ENCODE measurements at places on chromosomes 6 and 20.

DNA sequence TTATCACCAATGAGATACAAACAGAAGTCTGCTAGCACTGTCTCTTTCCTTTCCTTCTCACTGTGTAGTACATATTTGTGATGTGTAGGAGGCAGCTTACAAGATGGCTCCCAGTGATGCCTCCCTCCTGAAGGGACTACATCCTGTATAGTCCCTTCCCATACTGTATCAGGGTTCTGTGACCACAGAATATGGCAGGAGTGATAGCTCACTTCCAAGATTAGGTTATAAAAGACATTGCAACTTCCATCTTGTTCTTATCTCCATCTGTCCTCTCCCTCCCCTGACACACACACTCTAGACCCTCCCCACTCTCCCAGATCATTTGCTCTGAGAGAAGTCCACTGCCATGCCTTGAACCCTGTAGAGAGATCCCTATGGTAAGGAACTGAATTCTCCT, 38.0 kb downstream of the SESN1 start:
- DNase-seq = no peak

DNA sequence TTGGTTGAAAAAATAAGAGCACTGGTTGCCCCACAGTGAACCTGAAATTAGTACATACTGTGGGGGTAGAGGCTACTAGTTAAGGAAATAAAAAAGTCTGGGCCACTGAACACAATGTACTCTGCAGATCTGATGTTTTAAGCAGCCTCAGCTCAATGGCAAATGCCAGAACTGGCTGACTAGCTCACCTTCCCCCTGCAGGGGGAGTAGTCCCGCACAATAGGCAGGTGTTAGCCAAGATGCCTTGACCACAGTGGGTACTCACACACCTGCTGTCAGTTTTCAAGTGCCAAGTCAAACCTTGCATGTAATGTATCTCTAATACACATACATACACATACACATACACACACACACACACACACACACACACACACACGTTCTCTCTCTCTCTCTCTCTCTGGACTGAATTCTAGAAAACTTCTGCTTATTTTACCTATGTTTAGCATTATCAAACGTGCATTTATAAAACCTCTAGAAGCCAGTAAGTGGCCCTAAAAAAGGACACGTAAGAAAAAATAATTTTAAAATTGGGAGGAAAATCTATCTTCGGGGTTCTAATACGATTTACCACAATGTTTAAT, 36.1 kb downstream of the GMDS start:
- DNase-seq = peak; percentile 10

GRCh38 chr6:20227350-20227749, 15.1 kb upstream of the MBOAT1 start:
- DNase-seq = no peak

DNA sequence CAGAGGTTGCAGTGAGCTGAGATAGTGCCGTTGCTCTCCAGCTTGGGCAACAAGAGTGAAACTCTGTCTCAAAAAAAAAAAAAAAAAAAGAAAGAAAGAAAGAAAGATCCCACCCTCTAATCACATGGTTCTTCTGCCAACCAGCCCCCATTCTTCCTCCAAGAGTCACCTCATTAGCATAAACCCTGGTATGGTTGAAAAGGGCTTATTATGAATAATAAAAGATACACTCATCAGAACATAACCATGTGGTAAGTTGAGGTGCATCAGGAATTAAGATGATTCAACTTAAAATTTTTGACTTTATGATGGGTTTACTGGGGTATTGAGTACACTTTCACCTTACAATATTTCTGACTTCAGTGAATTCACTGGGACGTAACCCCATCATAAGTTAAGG, 793 bp upstream of the TRIM40 start:
- no peak for DNase-seq

DNA sequence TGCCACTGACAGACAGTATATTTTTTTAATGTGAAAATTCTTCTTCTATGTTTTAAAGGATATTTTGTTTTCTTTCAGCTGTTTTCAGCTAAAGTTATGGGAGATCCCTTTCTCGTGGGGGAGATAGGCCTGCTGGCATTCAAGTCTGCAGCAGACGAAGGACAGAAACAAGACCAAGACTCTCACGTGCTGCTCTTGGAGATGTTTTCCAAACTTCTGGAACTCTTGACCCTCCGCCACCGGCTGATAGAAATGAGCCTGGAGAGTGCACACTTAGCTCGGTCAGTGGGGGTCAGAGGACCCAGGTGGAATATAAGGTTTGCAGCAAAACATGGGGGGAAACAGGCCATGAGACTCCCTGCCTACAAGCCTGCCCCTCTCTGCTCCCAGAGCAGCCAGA, 120.5 kb downstream of the CD164 start:
- no peak for DNase-seq

DNA sequence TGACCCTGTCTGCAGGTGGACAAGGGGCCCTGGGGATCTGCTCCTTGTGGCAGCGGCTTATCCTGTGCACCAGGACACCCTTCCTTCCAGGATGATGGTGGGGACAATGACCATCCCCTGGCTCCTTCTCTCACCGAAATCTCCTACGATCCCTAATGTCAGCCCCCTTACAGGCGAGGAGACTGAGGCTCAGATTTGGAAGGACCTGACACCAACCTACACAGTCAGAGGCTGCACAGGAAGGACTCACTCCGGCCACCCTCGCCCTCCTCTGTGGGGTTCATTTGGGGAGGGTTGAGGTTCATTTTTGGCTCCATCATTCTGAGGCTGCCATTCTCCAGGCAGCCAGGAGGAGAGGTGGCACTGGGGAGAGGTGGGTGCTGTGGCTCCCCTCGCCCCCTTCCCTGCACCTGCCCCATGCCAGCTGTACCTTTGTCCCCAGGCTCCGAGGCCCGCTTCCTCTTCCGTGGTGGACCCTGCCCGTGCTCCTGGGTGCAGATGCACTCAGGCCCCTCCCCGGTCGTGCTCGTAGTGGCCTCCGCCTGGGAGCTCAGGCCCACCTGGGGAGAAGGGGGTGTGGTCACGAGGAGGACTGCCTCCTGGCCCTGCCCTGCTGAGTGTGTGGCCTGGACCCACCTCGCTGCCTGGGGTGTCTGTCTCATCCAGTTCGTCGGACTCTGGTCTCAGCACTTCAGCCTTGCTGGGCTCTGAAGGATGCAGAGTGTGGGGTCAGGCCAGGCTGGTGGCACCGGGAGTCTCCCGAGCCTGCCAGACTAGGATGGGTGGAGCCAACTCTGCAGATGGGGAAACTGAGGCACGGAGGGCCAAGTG, 5.3 kb upstream of the CABLES2 start:
- no peak for DNase-seq

DNA sequence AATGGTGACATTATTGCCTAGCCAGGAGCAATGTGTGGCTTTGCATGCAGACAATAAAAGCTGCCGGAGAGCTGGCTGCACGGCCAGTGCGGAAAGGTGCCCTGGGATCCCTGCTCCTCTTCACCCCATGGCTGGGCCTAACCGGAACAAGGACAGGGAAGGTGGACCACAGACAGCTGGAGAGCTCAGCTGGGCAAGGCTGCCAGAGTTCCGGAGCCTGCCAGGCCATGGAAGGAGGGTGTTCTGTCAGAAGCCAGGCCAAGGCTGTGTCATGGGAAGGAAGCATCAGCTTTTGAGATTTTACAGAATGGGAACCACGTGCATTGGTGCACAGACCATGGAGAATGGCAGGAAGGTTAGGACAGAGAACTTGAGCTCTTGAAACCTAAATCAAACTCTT, 25.0 kb downstream of the MAP1LC3A start:
- DNase-seq = no peak

GRCh38 chr6:27871924-27872638, 40.1 kb downstream of the OR2B2 start:
- DNase-seq = peak; percentile 78

DNA sequence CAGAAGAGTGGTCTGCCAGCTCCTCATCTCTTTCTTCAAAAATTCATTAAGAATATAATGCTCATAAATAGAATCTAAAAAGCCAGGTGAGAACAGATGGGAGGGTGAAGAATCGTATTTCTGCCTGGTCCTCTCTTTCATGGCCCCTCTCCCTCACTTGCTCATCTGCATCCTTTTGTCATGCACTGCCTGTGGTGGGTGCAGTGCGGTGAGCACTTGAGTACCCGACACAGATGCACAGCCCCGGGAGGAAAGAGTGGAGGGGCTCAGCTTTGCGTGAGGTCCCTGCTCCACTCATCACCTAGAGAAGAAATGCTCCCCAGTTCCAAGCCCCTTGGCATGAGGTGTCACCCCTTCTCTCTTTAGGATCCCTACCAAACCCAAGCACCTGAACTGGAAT, 58.1 kb upstream of the GLP1R start:
- DNase-seq = no peak

GRCh38 chr6:114068771-114069170, 97.8 kb upstream of the HDAC2 start:
- no peak for DNase-seq

DNA sequence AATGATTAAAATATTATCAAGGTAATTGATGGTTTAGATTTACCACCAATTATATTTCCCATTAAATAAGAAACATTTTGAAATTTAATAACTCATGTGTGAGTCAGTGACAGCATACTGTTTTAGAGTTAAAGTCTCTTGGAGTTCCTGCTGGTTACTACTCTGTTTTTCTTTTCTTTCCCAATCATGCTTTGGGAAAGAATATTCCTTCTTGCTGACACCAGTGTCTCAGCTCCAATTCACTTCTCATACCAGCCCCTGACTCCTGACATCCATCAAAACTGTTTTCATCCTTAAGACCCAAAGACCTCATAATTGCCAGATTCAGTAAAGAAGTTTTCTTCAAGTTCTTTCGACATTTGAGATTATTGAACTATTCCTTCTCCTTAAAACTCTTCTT, 50.3 kb downstream of the AIG1 start:
- DNase-seq = no peak

GRCh38 chr6:135616655-135617054, 119.1 kb upstream of the AHI1 start:
- DNase-seq = no peak

DNA sequence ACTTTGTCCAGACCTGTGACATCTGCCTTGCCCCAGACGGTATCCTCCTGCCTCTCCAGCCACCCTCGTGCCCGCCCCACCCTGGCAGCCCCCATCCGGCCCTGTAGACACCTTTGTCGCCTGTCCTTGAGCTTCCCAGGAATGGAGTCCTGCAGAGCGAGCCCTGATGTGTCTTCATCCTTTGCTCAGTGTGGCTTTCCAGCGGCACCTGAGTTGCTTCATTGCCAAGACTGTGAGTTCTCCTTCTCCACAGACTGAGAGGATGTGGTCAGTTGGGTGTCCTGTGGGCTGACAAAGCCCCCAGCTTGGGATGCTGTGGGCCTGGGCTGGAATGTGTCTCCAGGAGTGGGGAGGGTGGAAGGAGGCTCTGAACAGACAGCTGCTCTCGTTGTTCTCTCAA, 1.7 kb upstream of the CST4 start:
- no peak for DNase-seq

DNA sequence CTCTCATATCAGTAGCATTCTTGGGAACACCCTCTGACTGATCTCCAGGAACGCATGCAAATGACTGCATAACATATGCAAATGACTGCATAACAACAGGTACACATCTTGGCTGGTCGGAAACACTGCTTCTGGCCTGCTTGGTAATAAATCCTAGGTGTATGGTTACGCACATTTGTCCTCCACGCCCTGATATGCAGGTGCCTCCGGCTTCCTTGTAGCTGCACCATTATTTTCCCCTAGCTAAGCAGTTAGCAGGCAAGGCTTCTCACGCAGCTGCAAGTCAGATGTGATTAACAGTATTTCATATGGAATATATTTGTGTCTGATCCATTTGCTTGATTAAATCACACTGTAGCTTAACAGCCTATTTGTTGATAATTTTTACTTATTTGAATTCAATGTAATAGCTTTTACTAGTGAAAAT, 5.9 kb downstream of the RPS6KA2 start:
- no peak for DNase-seq

DNA sequence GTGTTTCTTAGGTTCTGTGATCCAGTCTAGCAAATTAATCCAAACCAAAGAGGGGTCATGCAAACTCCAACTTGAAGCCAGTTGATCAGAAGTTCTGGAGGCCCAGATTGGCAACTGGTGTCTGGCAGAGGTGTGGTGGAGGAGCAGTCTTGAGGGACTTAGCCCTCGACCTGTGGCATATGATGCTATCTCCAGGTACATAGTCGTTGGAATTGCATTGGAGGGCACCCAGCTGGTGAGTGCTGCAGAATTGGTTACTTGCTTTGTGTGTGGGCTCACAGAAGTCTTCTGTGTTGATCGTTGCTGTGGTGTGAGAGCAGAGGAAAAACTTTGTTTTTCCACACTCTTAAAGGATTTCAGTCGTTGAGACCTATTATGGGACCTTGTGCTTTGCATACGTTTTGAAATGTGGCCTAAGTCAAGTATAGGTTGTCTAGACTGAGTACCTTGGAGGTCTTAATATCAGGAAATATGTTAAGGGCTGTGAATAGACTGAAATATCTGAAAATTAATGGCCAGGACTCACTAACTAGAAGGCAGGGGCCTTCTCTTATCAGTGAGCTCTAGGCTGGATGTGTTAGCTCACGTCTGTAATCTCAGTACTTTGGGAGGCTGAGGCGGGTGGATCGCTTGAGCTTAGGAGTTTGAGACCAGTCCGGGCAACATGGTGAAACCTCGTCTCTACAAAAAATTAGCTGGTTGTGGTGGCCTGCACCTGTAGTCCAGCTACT, 7.8 kb downstream of the PANK2 start:
- DNase-seq = no peak

GRCh38 chr6:23633996-23634395, 492.0 kb upstream of the NRSN1 start:
- DNase-seq = peak; percentile 79

GRCh38 chr20:38863024-38863851, 57.7 kb downstream of the PPP1R16B start:
- no peak for DNase-seq

GRCh38 chr20:33791959-33792597, 19.1 kb upstream of the CHMP4B start:
- DNase-seq = no peak

DNA sequence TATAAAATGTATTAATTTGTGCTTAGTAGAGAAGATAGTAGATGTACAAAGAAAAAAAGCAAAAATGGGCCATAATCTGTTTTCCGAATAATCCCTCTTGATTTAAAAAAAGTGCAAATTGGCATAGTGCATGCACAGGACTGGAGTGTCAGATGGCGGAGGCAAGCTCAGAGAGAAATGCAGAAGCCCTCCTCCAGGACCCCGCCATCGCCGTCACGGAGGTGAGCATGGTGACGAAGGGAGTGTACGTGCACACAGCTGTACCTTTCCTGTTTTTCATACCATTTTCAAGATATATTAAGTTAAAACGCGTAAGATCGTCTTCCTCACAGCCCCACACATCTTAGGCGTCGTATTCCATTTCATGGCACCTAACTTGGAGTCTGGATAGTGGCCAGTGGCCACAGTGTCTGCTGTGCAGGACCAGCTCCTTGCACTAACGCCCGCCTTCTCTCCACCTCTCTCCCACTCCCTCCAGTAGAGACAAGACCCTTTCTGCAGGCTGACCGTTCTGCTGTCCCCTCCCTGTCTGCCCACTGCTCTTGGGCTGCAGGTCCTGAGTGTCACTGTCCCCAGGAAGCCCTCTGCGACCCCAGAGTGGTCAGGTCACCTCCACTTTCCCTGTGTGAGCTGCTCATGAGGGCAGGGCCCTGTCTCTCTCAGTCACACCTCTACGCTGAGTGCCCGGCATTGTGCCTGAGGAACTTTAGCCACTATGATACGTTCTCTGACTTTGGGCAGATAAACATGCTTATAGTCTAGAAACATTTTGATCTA, 9.8 kb downstream of the DUSP22 start:
- no peak for DNase-seq

- DNase-seq = no peak
These were observed 23.5 kb downstream of the SLC17A4 start for GRCh38 chr6:25777856-25778649.

- no peak for DNase-seq
These were observed 86.7 kb downstream of the BMP6 start for GRCh38 chr6:7812623-7813022.

Data from NCI-H2107 (cell line).